Neural crest cell (in vitro differentiated cells): ENCODE measurements at places on chromosomes 16 and 17. TPM values are rescaled to one million over a fixed set of nuclear protein-coding genes. Genes with fewer than 3 reads are reported as not detected.

DNA sequence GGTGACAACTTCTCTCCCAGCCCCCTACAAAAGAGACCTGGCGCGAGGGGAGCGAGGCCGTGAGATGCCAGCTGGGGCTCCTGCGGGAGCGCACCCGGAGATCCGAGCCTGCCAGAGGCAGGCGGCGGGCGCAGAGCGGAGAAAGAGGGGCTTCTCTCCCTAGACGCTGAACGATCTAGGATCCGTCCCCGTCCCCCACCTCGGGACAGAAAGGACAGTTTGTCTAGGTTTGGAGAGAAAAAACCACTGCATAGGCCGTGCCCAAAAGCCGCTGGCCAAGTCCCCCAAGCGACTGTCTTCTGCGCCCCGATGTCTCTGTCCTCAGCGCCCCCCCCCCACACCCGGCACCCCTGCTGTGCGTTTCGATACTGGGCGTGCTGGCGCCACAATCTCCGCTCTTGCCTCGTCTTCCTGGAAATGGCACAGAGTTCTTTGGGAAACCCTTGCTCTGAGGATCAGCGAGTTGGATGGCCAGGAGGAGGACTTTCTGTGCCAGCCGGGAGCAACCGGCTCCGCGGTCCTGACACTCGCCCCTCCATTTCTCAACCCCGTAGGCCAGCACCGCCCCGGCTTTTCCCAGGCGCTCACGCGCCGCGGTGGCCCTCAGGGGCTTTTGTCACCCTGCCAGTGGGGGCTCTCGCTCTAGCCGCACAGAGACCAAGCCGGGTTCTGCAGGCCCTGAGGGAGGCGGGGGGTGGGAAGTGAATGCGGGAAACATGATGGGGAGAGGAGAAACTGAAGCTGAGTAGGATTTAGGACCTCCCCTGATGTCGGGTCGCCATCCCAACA is 1.0 kb downstream of the SSTR2 start:
- H3K36me3 ChIP-seq, result no peaks in the 10 kb centered on the region
- peak overlapping the region; percentile 63 for H3K4me3 ChIP-seq
- DNase-seq, result peak; percentile 6
- peaks cover 94% of the 10 kb centered on the region for H3K27me3 ChIP-seq
- H3K27ac ChIP-seq, result no peak overlapping the region
- peaks cover 25% of the 10 kb centered on the region for H3K4me1 ChIP-seq

DNA sequence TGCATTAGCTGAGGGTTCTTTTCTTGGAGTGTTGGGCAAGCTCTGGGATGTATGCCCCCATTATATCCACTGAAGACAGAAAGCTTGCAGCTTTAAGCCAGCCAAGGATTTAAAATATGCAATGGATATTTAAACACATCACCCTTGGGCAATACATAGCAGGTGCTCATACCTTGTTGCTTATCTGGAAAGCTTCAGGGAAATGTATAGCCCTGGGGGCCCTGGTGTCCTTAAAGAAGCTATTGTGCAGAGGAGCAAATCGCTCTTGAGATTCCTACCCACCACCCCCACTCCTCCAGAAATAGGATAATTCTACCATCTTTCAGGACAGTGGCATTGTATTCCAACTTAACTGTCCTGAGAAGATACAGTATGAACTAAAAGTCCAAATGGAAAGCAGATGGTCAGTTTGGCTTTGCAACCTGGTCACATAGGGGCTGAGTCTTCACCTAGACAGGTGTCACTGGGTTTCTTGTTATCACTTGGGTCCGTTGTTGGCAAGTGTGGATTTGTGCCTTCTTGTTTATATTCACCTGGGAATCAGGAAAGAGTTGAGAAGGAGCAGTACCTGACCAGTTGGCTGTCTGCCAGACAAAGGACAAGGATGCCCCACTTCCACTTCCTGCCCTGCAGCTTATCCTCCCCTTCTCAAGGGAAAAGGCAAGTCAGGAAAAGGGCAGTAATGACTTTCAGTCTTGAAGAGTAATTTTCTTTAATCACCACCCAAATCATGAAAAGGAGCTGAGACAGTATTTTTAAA is 3.4 kb downstream of the ANKRD40CL start:
- no peaks in the 10 kb centered on the region for H3K36me3 ChIP-seq
- no peak for DNase-seq
- no peak overlapping the region for H3K4me3 ChIP-seq

- DNase-seq, result no peak
- H3K36me3 ChIP-seq, result no peaks in the 10 kb centered on the region
- peaks cover 2% of the 10 kb centered on the region for H3K27me3 ChIP-seq
- peaks cover 16% of the 10 kb centered on the region for H3K4me1 ChIP-seq
Measured at GRCh38 chr16:28975158-28975599, 601 bp downstream of the SPNS1 start.

- peak overlapping the region; percentile 98 for H3K27ac ChIP-seq
- H3K4me3 ChIP-seq, result peak overlapping the region; percentile 91
- H3K36me3 ChIP-seq, result no peaks in the 10 kb centered on the region
- H3K4me1 ChIP-seq, result peaks cover 48% of the 10 kb centered on the region
Measured at GRCh38 chr16:2512735-2513404, 882 bp upstream of the ATP6V0C start.

DNA sequence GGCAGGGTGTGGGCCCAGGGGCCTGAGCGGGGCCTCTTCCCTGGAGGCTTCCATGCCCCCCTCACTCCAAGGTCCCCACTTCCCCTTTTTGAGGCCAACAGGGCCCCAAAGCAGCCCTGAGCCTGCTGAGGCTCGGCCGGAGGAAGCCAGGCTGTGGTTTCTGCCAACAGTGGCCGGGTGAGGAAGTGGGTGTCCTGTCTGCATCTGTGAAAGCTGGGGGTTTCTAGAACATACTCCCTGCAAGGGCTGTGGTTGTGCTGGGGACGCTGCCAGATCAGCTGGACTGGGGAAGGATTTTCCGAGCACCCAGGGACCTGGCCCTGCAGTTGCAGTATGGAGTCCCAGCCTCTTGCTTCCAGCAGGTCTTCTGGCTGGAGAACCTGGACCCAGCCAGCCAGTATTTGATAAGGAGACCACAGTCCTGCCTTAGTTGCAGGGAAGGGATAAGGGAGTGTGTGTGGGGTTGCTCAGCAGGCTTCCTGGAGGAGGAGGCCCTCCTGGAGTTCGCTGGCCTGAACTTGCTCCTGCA is 15.7 kb downstream of the ADCY7 start:
- H3K4me1 ChIP-seq, result peaks cover 5% of the 10 kb centered on the region
- no peak overlapping the region for H3K4me3 ChIP-seq
- H3K27me3 ChIP-seq, result no peaks in the 10 kb centered on the region
- peak overlapping the region; percentile 62 for H3K27ac ChIP-seq
- DNase-seq, result no peak

CTRB2 gene
- not detected in 2 replicates for total RNA-seq

- H3K27me3 ChIP-seq, result no peaks in the 10 kb centered on the region
- DNase-seq, result no peak
- no peak overlapping the region for H3K4me3 ChIP-seq
Measured at GRCh38 chr17:43010667-43011308, 4.2 kb downstream of the IFI35 start.

- H3K4me3 ChIP-seq, result peak overlapping the region; percentile 66
- H3K27ac ChIP-seq, result peak overlapping the region; percentile 82
- H3K36me3 ChIP-seq, result no peaks in the 10 kb centered on the region
- peak; percentile 51 for DNase-seq
- no peaks in the 10 kb centered on the region for H3K27me3 ChIP-seq
Measured at GRCh38 chr17:9115214-9116191, 94.2 kb downstream of the NTN1 start.

MYO1D gene
- 9.1 and 11.9 TPM in 2 replicates for total RNA-seq

- H3K36me3 ChIP-seq, result no peaks in the 10 kb centered on the region
- peaks cover 92% of the 10 kb centered on the region for H3K27me3 ChIP-seq
- no peaks in the 10 kb centered on the region for H3K4me1 ChIP-seq
Measured at GRCh38 chr16:86570558-86571529, 4.2 kb downstream of the FOXC2 start.

- no peak for DNase-seq
- H3K36me3 ChIP-seq, result no peaks in the 10 kb centered on the region
- H3K27ac ChIP-seq, result no peak overlapping the region
- H3K4me1 ChIP-seq, result no peaks in the 10 kb centered on the region
- no peak overlapping the region for H3K4me3 ChIP-seq
Measured at GRCh38 chr17:8881606-8882005, 14.1 kb upstream of the PIK3R6 start.

DNA sequence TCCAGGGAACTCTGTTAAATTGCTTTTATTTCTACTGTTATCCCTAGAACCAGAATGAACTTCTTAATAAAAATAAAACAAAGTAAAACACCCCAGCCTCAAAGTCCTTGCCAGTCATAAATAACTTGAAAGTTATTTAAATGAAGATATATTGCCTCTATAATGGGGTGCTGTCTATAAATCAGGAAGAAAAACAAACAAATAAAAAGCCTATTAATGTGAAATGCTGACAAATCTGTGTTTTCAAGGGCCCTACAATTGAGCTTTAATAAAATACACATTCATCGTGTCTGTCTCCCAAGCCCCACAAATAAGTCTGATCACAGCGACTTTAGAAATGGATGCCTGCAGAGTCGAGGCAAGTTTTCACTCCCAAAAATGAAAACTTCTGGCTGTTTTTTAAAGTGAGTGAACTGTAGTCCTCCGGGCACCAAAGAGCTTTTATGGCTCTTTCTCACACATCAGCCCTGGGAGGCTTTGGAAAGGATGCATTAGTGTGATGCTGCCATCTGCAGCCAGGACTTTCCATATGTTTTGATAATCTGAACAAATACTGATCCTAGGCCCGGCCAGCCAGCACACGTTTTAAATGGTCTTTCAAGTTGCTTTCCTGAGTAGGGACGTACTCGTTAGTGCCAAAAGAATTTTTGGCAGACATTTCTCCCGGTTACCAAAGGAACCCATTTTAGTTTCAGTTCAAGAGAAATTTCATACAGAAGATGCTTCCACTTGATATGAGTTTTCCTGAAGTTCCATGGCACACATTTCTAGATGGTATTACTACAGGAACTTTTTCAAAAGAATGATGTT is 16.3 kb downstream of the NACA2 start:
- H3K27me3 ChIP-seq, result peaks cover 2% of the 10 kb centered on the region
- peak; percentile 14 for DNase-seq
- H3K36me3 ChIP-seq, result no peaks in the 10 kb centered on the region
- no peak overlapping the region for H3K27ac ChIP-seq

DNA sequence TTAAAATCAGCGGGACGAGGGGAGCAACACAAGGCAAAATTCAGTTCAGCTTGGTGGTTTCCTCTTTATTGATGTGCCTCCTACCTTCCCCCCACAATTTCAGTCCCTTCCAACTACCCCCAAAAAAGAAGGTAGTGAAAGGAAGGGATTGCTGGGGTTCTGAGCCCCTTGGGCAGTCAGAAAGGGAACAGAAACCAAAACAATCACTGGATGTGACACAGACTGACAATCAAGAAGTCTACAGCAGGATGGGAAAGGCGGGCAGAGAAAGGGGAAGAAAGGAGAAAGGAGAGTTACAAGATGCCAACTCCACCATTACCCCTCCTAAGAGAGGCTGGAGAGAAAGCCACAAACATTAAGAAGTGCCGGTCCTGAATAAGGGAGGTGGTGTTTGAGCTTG is 1.1 kb upstream of the PHF23 start:
- peak overlapping the region; percentile 94 for H3K4me3 ChIP-seq
- H3K27me3 ChIP-seq, result peaks cover 19% of the 10 kb centered on the region
- H3K36me3 ChIP-seq, result peaks cover 26% of the 10 kb centered on the region
- no peak for DNase-seq

TNP2 gene
- not detected in 2 replicates for total RNA-seq

DNA sequence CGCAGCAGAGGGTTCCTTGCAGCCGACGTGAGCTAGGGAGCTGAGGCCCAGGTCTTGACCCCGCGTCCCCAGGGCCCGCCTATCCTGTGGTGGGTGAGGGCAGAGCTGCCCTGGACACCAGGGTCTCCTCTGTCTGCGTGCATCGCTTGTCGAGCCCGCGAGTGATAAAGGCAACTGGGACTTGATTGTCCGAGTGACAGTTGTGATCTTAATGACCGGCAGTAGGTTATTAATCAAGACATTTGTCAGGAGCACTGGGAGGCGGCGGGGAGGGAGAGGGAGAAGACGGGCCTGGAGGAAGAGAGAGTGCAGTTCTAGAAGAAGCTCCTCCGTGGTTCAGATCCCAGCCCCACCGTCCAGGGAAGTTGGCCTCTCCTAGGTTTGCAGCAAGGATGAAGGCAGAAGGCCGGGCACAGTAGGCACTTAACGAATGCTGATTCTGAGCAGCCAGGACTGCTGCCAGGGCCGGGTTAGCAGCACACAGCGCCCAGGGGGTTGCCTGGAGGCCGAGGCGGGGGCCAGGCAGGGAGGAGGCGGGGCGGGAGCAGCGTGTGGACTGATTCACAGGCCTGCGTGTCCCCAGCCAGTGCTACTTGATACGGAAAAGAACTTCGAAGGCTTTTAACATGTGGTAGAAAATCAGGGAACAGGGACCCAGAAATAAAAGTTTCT is 11.3 kb upstream of the GSE1 start:
- H3K27ac ChIP-seq, result no peak overlapping the region
- peaks cover 54% of the 10 kb centered on the region for H3K4me1 ChIP-seq
- DNase-seq, result no peak
- H3K4me3 ChIP-seq, result peak overlapping the region; percentile 32

STRADA gene
- 55.0 and 55.9 TPM in 2 replicates for total RNA-seq

GRCh38 chr17:82534401-82534812 is 14.9 kb downstream of the FOXK2 start:
- H3K27me3 ChIP-seq, result no peaks in the 10 kb centered on the region
- DNase-seq, result no peak
- peak overlapping the region; percentile 86 for H3K27ac ChIP-seq
- no peaks in the 10 kb centered on the region for H3K36me3 ChIP-seq

MAF gene
- total RNA-seq, result 4.1 TPM in 2 replicates

CACNA1H gene
- total RNA-seq, result 10.7 and 13.2 TPM in 2 replicates

C16orf54 gene
- not detected in 2 replicates for total RNA-seq

NKD1 gene
- total RNA-seq, result 49.8 and 54.7 TPM in 2 replicates

BICDL2 gene
- not detected in 2 replicates for total RNA-seq

DNA sequence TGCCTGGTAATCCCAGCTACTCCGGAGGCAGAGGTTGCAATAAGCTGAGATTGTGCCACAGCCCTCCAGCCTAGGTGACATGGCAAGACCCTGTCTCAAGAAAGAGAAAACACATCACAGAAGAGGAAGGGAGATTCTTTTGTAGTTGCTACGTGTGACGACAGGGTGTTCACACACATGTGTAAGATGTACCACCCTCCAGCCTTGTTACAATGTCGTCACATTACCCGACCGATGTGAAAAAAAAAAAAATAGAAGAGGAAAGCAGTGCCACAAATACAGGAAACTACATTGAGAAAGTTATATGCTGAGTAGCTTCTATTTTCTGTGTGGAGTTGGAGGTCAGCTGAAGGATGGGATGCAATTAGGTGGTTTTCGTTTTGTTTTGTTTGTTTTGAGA is 56.0 kb downstream of the CLUH start:
- DNase-seq, result no peak
- H3K4me3 ChIP-seq, result no peak overlapping the region
- peaks cover 6% of the 10 kb centered on the region for H3K4me1 ChIP-seq
- H3K27me3 ChIP-seq, result no peaks in the 10 kb centered on the region

- H3K27me3 ChIP-seq, result no peaks in the 10 kb centered on the region
- H3K36me3 ChIP-seq, result peaks cover 22% of the 10 kb centered on the region
- DNase-seq, result no peak
- no peak overlapping the region for H3K27ac ChIP-seq
- no peak overlapping the region for H3K4me3 ChIP-seq
- H3K4me1 ChIP-seq, result no peaks in the 10 kb centered on the region
Measured at GRCh38 chr17:13484020-13484419, 117.7 kb downstream of the HS3ST3A1 start.
